ENCODE measurements at places on chromosomes 2 and 18.

GRCh38 chr18:25662272-25662671 lies 310.3 kb upstream of the ZNF521 start:
- no peaks in the 10 kb centered on the region for H3K4me1 ChIP-seq
- H3K4me3 ChIP-seq, result no peak overlapping the region
- no peak overlapping the region for H3K27ac ChIP-seq
- no peak for DNase-seq
- H3K27me3 ChIP-seq, result no peaks in the 10 kb centered on the region
- H3K36me3 ChIP-seq, result no peaks in the 10 kb centered on the region

GRCh38 chr2:136250131-136250530 lies 132.2 kb upstream of the CXCR4 start:
- H3K4me1 ChIP-seq, result no peaks in the 10 kb centered on the region
- DNase-seq, result no peak
- no peaks in the 10 kb centered on the region for H3K27me3 ChIP-seq

GRCh38 chr2:8587251-8587791 lies 94.5 kb upstream of the ID2 start:
- H3K4me1 ChIP-seq, result peaks cover 7% of the 10 kb centered on the region
- no peak overlapping the region for H3K27ac ChIP-seq
- H3K4me3 ChIP-seq, result no peak overlapping the region
- no peak for DNase-seq

GRCh38 chr2:229445019-229445418 lies 173.9 kb upstream of the PID1 start:
- H3K27me3 ChIP-seq, result no peaks in the 10 kb centered on the region
- H3K4me1 ChIP-seq, result no peaks in the 10 kb centered on the region
- no peak overlapping the region for H3K27ac ChIP-seq
- DNase-seq, result peak; percentile 51
- H3K4me3 ChIP-seq, result no peak overlapping the region
- H3K36me3 ChIP-seq, result no peaks in the 10 kb centered on the region

GRCh38 chr18:44452346-44452745 lies 228.3 kb upstream of the SETBP1 start:
- H3K27me3 ChIP-seq, result no peaks in the 10 kb centered on the region
- no peak overlapping the region for H3K4me3 ChIP-seq
- H3K4me1 ChIP-seq, result no peaks in the 10 kb centered on the region
- DNase-seq, result no peak
- no peaks in the 10 kb centered on the region for H3K36me3 ChIP-seq

DNA sequence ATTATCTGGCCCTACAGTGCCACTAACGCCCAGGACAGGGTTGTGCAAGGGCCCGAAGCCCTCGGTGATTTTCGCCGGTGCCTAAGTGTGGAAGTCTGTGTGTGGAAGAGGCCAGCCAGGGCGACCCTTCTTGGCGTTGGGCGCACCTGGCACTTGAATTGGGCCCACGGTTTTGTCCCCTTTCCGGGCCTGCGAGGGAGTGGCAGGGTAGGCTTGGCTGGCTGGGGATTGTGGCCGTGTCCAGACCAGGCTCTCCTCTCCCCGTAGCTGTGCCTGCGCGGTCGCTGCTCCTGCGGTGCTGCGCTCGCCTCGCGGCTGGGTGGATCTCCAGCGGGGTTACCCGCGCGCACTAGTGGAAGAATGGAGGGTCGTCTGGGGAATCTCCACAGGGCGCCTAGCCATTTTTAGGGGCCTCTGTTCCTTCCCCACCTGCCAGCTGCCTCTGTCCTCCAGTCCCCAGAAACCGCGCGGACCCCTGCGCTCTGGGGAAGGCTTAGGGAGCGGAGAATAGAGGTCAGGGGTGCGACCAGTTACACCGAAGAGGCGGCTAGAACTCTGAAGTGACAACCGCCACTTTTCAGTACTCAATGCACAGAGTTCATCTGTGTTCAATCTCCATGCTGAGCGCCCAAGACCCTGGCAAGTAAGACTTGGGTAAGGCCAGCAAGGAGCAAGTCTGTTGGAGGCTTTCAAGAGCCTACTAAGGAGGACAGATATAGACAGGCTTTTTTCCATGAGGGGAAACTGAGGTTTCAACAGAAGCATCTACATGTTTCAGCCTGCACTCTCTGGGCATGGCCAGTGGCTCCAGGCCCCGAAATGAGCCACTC lies 16.0 kb downstream of the EVX2 start:
- H3K36me3 ChIP-seq, result no peaks in the 10 kb centered on the region
- H3K27ac ChIP-seq, result no peak overlapping the region
- DNase-seq, result peak; percentile 54
- peaks cover 70% of the 10 kb centered on the region for H3K27me3 ChIP-seq
- H3K4me1 ChIP-seq, result peaks cover 5% of the 10 kb centered on the region

DNA sequence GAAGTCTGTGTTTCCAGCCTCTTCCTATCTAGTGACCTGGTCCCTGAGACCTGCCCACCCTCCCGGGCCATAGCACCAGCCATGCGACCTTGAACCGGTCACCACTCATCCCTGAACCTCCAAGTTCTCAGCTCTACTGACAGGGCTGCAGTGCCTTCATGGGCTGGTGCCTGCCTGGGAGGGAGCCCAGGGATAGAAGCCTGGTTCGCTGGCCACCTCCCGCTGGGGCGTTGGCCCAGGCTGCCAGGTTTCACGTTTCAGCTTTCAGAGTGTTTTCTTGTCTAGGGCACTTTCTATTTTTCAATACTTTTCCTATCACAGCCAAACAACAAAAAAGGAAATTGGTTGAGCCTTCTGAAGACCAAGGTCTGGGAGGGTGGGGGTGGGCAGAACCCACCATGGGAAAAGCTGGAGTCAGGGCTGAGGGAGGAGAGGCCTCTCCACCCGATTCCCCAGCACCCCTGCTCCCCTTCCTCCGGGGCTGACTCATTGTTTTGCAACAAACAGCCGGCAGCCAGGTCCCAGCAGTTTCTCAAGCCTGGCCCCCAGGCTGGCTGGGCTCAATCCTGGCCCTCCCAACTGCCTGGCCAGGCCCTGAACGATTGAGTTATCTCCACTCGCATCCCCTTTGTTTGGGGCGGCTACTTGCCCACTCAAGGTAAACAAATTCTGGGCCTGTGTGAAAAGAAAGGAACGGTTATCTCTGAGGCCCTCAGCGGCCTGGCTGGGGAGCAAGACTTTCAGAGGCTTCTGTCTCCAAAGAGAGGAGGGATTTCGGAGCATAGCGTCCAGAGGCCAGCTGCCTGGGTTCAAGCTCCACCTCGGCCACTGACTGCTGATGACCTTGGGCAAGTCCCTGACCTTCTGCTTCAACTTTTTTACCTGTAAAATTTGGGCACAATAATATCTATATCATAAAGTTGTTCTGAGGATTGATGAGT lies 47.5 kb downstream of the ZFP36L2 start:
- no peak overlapping the region for H3K4me3 ChIP-seq
- H3K36me3 ChIP-seq, result no peaks in the 10 kb centered on the region
- no peaks in the 10 kb centered on the region for H3K27me3 ChIP-seq
- H3K4me1 ChIP-seq, result peaks cover 14% of the 10 kb centered on the region

DNA sequence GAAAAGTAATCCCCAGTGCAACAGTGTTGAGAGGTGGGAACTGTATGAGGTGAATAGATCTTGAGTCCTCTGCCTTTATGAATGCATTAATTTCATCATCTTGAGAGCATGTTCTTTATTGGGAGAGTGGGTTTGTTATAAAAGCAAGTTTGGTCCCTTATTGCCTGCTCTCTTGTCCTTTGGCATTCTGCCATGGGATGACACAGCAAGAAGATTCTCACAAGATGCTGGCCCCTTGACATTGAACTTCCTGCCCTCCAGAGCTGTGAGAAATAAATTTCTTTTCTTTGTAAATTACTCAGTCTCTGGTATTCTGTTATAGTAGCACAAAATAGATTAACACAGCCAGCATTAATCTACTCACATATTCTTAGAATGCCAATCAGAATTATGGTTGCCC lies 108.6 kb downstream of the EHBP1 start:
- peaks cover 9% of the 10 kb centered on the region for H3K4me1 ChIP-seq
- H3K27ac ChIP-seq, result no peak overlapping the region
- DNase-seq, result no peak
- no peaks in the 10 kb centered on the region for H3K36me3 ChIP-seq

GRCh38 chr2:64820901-64821300 lies 167.2 kb upstream of the SERTAD2 start:
- H3K27me3 ChIP-seq, result no peaks in the 10 kb centered on the region
- H3K27ac ChIP-seq, result no peak overlapping the region
- no peak for DNase-seq
- H3K4me3 ChIP-seq, result no peak overlapping the region

DNA sequence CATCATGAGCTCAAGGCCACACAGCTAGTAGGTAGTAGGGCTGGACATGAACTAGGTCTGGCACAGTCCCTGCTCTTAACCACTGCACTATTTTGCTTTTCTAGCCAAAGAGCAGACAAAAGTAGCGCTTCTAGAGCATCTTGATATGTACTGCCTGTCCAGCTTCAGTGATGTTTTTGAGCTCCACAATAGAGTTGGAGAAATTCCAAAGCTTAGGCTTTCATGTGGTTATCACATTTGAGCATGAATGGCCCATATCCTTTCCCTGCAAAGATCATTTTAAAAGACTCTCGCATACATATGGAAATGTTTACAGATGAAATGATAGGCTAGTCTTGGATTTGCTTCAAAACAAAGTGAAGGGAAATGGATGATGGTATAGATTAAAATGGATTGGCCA lies 128.7 kb downstream of the MAP3K20 start:
- no peaks in the 10 kb centered on the region for H3K4me1 ChIP-seq
- no peak overlapping the region for H3K4me3 ChIP-seq
- no peak for DNase-seq
- no peak overlapping the region for H3K27ac ChIP-seq

DNA sequence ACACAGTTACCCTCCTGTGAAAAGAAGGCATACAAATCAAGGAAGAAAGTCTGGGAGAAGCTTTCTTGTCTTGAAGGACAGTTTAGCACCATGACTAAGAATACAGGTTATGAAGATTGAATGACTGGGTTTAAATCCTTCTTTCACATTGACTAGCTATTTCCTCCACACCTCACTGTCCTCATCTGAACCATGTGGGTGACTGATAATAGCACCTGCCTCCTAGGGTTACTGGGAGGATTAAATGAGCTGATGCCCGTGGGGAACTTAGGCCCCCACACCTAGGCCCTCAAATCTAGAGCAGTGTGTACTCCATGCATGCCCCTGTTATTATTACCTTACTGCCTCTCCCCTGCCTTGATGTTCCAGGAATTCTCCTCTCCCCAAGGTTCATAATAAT lies 202.9 kb downstream of the FBXO15 start:
- DNase-seq, result no peak
- no peaks in the 10 kb centered on the region for H3K4me1 ChIP-seq
- H3K27ac ChIP-seq, result no peak overlapping the region

GRCh38 chr2:220847006-220847405 lies 725.1 kb downstream of the EPHA4 start:
- H3K36me3 ChIP-seq, result no peaks in the 10 kb centered on the region
- no peak overlapping the region for H3K27ac ChIP-seq
- H3K27me3 ChIP-seq, result no peaks in the 10 kb centered on the region

DNA sequence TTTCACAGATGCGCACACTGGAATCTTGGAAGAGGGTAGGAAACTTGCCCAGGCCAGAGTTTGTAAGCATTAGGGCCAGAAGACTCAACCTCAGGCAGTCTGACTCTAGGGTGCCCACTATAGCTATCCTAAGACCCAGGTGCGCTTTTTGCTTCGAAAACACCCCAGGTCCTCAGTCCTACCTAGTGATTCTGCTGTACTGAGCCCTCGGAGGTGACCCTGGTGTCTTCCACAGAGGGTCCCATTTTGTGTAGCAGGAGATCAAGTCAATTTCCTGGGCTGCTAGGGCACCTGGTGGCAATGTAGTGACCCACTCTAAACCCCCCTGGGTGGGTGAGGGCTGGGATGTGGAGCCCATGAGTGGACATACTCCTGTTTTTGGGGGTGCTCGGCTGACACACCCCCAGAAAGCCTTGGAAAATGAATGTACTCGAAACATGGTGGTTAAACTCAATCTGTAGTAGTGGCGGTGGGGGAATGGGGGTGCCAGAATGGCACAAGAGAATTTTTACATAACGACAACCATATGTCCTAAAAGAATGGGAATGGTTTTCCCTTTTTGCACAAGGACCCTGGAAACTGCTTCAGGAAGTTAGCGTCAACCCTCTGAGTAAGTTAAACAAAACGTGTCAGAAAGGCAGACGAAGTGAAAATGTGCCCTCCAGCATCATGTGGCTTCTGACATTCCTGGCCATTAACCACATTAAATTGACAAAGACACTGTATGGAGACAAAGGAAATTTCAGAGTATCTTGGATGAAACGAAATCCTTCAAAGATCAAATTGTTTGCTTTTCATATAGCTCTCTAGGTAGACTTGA lies 218.0 kb upstream of the COPS8 start:
- no peaks in the 10 kb centered on the region for H3K36me3 ChIP-seq
- no peak overlapping the region for H3K4me3 ChIP-seq
- no peaks in the 10 kb centered on the region for H3K4me1 ChIP-seq
- no peak overlapping the region for H3K27ac ChIP-seq

DNA sequence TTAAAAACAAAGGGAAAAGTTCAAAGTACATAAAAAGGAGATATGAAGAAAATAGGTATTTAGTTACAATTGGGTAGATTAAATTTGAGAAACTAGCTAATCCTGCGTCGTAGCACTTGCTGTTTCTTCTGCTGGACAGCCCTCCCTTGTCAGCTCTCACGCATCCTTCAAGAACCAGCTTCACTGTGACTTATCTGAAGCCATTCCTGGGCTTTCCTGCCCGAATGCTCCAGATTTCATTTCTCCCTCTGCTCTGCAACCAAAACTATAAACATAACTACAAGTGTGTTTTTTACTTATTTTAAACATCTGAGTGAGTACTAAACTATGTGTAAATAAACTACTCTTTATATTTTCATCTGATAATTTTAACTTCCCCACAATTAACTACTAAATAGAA lies 149.2 kb downstream of the MTCL1 start:
- DNase-seq, result no peak
- no peak overlapping the region for H3K4me3 ChIP-seq
- H3K27me3 ChIP-seq, result no peaks in the 10 kb centered on the region
- no peaks in the 10 kb centered on the region for H3K4me1 ChIP-seq

- no peaks in the 10 kb centered on the region for H3K36me3 ChIP-seq
- no peak overlapping the region for H3K4me3 ChIP-seq
- no peaks in the 10 kb centered on the region for H3K4me1 ChIP-seq
- DNase-seq, result no peak
These were observed 139.2 kb upstream of the VRK2 start for GRCh38 chr2:57907411-57907810.

Data from kidney (tissue), 22 donors.